ENCODE measurements at places on chromosomes 2 and 18.

DNA sequence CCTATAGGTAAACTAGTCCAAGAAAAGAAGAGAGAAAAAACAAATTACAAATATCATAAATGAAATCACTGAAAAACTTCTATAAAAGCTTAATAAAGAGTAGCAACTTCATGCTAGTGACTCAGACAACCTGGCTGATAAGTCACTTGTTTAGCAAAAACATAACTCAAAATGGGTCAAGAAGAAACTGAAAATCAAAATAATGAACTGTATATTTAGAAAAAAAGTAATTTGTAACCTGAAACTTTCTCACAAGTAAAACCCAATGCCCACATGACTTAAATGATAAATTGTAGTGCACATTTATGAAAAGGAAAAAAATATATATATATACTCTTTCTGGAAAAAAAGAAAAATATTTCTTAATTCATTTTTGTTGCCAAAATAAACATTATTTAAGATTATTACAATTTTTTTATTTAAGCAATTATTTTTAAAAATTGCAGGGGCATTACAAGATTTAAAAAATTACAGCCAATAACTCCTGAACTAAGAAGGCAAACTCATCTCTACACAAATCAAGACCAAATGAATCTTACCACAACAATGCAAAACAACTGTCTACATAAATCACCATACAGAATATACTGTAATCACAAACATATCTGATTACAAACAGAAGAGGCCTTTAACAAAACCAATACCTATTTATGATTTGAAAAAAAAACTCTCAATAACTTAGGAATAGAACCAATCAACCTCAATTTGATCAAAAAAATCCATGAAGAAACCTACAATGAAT lies 406.3 kb downstream of the CDH7 start:
- DNase-seq: no peak

- DNase-seq: no peak
Observed at GRCh38 chr18:51134721-51135120, 62.8 kb downstream of the MEX3C start.

DNA sequence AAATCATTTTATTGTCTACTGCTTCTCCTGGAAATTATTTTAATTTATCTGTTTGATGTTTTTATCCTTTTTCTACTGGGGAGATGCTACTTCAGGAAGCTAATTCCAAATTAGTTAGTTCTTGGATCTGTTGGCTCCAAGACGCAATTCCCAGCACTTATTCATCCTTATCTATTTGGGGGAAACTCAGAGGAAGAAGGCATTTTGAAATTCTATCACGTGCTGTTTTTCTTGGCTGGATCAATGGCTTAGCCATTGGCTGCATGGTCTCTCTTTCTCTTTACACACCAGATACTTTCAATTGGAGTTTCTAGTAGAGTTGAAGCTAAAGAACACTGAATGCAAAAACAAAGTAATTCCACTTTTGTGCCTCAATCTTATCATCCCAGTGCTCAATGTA lies 98.3 kb downstream of the RAPGEF4 start:
- no peak for DNase-seq

DNA sequence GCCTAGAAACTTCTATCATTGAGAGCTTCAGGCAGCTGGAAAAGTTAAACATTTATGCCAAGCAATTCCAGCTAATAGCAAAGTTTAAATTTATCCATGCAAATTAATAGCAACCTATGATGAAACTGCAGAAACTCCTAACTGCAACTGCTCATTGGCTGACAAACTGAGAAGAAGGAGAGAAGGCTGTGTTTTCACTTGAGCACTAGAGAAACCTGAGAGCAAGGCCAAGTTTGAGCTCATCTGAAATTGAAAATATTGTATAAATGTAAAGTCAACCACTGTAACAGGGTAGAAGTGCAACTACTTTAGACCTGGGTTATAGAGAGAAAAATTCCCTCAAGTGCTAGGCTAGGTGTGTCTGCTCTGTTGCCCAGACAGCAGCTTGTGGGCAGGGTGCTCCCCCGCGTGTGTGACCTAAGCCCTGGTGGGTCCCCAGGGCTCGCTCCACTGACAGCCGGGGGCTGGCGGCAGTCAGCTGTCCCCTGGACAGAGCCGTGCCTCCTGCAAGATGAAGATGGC lies 50.2 kb downstream of the CABYR start:
- DNase-seq: no peak

DNA sequence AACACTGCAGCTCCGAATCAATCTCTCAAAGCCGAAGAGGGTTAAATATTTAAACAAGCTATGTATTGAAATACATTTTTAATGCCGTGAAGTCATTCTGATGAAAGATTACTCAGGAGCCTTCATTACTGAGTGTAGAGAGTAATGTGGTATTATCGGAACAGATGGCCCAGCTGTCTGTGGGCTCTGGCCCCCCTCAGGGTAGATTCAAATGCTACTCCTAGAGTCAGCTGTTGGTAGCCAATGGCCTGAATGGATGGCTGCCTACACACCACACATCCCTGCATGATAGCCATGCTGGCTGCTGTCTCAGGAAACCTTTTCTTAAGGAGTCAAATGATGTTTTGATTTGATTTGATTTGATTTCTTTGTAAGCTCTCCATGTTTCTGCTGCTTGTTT lies 732.3 kb upstream of the CELF4 start:
- DNase-seq: peak; percentile 91

DNA sequence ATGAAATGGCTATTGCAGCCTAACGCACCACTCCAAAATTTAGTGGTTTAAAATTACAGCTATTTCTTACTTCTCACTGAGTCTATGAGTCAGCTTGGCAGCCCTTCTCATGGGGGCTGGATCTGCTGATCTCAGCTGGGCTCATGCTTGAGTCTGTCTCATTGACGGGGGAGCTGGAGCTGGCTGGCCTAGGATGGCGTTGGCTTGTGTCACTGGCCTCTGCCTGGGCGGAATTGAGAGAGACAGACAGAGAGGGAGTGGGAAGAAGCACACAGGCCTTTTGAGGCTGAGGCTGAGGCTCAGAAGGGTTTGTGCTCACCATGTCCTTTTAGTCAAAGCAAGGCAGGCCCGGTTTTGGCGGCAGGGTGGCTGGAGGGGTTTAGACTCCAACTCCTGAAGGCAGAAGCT lies 412.1 kb upstream of the MYT1L start:
- no peak for DNase-seq

DNA sequence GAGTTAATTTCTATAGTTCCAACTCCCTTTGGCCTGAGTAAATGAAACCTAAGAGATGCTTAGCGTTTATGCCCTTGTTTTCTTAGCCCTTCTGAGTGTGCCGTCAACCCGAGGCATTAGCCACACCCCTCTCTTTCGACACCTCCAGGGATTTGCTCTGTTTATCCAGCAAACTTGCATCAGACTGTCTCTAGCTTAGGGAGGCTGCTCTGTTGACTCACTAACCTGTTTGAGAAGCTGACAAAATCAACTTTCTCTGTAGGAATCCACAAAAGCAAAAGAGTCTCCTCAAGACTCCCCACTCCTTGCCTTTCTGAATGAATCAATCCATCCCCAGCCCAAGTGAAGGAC lies 317.6 kb downstream of the TNS1 start:
- peak; percentile 46 for DNase-seq

GRCh38 chr2:217444932-217445331 lies 557.9 kb downstream of the TNS1 start:
- no peak for DNase-seq

DNA sequence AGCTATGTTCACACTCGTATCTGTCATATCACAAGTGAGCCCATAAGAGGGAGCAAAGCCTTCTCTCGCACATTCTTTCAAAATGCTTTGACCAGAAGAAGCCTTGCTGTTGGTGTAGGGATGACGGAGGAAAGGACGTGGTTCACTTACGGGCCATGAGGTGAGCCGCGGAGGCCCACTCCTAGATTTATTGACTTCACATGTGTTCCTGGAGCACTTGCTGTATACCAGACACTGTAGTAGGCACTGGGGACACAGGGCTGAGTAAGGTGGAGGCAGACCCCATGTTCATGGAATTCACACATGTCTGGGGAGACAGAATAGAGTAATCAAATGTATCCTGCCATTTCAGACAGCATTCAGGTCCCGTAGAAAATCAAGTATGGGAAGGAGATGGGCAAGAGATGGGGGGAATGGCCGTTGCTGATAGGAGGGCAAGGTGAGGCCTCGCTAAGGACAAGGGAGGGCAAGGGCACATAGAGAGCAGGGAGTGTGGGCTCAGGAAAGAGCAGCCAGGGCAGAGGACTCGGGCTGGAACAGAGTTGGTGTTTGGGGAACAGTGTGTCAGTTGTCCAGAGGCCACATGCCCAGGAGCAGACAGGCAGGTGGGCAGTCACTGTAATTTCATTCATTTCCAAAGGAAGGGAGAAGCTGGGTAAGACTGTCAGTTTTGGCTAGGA lies 182.2 kb downstream of the LDLRAD4 start:
- DNase-seq: no peak

DNA sequence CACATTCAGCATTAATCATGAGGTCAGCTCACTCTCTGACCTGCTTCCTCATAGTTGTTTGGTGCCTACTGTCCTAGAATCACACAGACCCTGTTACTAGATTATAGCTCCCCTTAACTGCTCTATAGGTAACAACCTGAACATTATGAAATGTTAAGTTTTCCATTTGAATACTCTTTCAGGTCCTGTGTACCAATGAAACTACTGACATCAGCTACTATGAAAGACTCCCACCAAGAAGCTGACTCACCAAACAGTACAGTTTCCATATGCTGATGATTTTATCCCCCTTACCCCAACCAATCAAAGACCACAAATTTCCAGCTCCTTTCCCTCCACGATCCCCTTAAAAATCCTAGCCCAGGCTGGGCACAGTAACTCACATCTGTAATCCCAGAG lies 56.3 kb downstream of the SRBD1 start:
- DNase-seq: no peak

GRCh38 chr2:41972179-41972578 lies 75.6 kb upstream of the PKDCC start:
- no peak for DNase-seq

GRCh38 chr2:60549928-60550177 lies 3.6 kb downstream of the BCL11A start:
- peak; percentile 76 for DNase-seq

DNA sequence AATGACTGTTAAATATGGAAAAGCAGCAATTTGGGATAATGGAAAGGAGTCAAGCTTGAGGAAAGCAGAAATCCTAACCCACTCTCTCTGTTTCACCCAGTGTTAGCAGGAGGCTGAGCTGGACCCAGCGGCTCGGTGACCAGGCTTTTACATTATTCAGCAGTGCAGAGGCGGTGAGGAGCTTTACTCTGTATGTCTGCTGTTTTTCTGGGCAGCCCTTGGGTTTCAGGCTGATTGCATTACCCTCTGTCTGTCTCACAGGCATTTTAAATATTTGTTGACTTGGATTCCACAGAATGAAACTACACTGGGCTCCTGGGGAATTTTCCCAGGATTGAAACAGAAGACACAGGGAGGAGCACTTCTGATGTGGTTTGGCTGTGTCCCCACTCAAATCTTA lies 368.0 kb downstream of the GALR1 start:
- no peak for DNase-seq

GRCh38 chr2:133422931-133423351 lies 145.3 kb downstream of the NCKAP5 start:
- no peak for DNase-seq

DNA sequence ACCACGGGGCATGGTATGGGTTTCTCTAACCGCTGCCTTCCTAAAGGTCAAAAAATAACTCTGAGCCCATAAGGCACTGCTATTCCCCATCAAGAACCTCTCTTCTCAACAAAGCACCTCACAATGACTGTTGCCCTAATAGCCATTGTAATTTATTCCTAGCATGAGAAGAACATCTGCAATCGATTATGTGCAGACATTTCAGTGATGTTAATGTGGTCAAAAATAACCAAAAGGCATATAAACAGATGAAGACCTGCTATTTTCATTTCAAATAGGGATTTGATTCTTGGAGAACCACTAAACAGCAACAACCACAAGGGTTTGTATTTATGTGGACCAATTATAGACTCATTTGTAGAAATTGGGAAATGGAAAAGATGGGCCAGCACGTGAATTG lies 356.6 kb downstream of the FBXO15 start:
- DNase-seq: no peak

DNA sequence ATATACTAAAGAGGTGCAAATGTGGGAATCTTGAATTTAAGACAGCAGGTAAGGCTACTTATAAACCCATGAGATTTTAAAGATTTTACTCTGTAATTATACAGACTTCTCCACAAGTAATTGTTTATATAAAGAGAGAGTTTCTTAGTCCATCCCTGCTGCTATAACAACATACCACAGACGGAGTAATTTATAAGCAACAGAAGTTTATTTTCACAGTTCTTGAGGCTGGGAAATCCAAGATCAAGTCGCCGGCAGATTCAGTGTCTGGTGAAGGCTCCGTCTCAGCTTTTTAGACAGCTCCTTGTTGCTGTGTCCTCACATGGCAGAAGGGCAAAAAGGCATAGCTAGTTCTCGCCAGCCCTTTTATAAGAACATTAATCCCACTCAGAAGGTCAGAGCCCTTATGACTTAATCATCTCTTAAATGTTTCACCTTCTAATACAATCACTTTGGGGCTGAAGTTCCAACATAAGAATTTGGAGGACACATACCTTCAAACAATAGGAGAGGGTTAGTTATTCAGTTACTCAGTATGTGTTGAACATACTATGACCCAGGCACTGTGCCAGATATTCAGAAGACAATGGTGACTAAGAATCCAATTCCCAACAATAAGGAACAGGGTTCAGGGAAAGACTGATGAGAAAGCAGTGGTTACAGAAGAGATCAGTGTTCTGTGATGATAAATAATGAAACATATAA lies 466.0 kb downstream of the RIT2 start:
- peak; percentile 7 for DNase-seq

DNA sequence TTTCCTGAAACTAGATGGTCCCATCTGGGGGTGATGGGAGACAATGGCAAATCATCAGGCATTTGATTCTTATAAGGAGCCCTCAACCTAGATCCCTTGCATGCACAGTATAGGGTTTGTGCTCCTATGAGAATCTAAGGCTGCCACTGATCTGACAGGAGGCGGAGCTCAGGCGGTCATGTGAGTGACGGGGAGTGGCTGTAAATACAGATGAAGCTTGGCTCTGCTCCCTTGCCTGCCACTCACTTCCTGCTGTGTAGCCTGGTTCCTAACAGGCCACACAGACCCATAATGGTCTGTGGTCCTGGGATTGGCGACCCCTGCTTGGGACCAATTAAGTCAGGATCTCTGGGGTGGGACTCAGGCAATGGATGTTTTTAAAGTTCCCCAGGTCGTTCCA lies 293.4 kb downstream of the ZNF521 start:
- no peak for DNase-seq

DNA sequence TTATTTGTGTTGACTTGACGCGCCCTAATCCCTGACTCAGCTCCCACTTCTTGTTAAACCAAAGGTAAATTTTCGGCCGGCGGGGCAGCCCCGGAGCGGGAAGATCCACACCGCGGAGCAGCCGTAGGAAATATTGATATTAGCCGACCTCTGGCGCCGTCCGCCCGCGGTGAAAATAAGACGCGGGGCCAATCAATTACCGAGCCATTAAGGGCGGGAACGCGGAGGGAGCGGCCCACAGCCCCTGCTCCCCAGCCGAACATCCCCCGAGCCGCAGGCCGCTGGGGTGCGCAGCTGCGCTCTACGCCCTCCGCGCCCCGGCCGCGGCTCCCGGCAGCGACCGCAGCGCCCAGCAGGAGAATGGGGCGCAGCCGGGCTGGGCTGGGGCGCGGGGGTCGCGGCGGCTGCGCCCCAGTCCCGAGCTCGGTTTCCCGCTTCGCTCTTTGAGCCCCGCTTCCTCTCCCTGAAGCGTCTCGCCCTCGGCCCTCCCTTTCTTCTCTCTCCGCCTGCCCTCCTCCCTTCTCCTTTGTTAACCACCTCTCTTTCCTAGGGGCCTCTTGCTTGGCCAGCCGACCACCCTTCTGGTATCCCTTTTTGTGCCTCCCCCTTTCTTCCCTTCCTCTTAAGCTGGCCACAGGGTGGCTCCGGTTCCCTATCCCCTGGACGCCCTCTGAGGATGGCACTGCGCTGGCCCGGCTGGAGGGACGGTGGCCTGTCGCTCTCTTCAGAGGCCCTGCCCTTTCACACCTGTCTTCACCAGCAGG lies 40.9 kb downstream of the CELF4 start:
- no peak for DNase-seq

Data from NCI-H82 (cell line).